HCT116 (cell line): ENCODE measurements at places on chromosomes 12 and 14.

DNA sequence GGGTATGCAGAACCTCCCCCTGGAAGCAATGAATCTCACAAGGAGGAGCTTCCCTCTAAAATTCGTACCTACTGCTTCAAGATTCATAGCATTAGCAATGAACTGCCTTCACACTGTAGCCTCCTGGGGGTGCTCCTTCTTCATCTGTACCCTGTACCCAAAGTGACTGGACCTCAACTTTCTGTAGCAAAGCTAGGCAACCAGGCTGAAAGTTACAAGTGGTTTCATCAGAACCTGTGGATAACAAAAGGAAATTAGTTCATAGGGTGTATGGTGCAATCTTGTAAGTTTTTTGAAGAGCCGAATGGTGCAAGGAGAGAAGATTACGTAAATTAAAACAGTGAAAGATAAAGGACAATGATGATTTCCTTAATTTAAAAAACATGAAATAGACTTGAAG, 1541.7 kb upstream of the FLRT2 start:
- no peaks in the 10 kb centered on the region for H3K4me1 ChIP-seq
- H3K36me3 ChIP-seq: no peaks in the 10 kb centered on the region
- no peak overlapping the region for H3K27ac ChIP-seq
- no peak for DNase-seq
- no peaks in the 10 kb centered on the region for H3K27me3 ChIP-seq

GRCh38 chr12:123519141-123520001, 14.1 kb downstream of the RILPL1 start:
- H3K4me3 ChIP-seq: no peak overlapping the region
- no peaks in the 10 kb centered on the region for H3K27me3 ChIP-seq
- H3K27ac ChIP-seq: no peak overlapping the region

GRCh38 chr12:31444736-31445135, 118.8 kb upstream of the SINHCAF start:
- no peaks in the 10 kb centered on the region for H3K27me3 ChIP-seq
- H3K4me3 ChIP-seq: no peak overlapping the region
- no peaks in the 10 kb centered on the region for H3K4me1 ChIP-seq

DNA sequence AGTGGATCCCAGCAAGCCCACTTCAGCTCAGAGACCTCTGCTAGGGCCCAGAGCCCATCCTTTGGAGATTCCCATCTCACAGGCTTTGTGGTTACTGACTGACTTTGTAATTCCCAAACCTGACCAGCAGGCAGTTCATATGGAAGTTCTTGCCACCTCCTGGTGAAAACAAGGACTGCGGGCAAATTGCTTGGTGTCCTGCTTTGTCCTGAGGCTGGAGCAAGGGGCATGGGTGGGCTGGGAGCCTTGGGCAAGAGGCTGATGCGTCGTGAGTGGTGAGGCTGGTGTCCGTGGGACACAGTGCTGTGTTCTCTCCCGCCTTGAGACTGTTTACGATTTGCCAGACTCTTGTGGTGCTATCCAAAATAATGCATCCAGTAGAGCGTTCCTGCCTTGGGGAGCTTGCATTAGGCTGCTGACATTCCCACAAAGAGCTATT, 91.0 kb downstream of the LRRC74A start:
- peak overlapping the region; percentile 99 for H3K27ac ChIP-seq
- peaks cover 85% of the 10 kb centered on the region for H3K4me1 ChIP-seq
- peak; percentile 81 for DNase-seq
- H3K36me3 ChIP-seq: no peaks in the 10 kb centered on the region
- no peak overlapping the region for H3K4me3 ChIP-seq

DNA sequence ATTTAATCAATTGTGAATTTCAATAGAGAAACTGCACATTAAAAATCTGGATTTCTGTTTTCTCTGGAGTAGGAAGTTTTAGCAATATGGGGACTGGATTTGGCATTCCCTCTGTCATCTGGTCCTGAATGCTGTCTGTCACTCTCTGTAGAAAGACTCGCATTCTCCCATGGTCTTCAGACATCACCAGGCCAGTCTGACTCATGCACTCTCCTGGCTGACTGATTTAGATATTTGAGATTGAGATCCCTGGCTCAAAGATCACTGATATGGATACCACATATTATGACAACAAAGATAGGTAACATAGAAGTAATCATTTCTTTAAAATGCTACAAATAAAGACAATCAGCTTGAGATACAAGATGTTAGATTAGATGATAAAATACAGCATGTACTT, 524.5 kb downstream of the GALC start:
- no peak overlapping the region for H3K27ac ChIP-seq
- no peaks in the 10 kb centered on the region for H3K27me3 ChIP-seq
- H3K36me3 ChIP-seq: no peaks in the 10 kb centered on the region
- DNase-seq: no peak
- no peak overlapping the region for H3K4me3 ChIP-seq

DNA sequence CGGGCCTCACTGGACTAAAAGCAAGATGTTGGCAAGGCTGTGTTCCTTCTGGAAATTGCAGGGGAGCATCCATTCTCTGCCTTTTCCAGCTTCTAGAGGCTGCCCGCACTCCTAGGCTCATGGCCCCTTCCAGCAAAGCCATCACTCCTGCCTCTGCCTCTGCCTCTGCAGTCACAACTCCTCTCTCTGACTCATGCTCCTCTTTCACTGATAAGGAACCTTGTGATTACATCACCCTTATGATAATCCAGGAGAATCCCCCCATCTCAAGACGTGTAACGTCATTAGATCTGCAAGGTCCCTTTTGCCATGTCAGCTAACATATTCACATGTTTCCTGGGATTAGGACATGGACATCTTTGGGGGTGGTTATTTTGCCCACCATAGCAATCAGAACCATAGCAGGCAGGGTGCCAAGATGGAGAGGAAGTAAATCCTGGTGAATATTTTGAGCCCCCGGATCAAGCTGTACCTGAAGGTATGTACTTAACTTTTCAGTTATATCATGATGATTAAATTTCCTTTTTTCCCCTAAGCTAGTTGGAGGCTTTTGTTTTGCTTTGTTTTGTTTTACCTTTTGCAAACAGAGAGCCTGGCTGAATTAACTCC, 123.6 kb downstream of the SCARB1 start:
- H3K27ac ChIP-seq: peak overlapping the region; percentile 51
- no peak for DNase-seq
- no peaks in the 10 kb centered on the region for H3K27me3 ChIP-seq
- peaks cover 60% of the 10 kb centered on the region for H3K4me1 ChIP-seq

DNA sequence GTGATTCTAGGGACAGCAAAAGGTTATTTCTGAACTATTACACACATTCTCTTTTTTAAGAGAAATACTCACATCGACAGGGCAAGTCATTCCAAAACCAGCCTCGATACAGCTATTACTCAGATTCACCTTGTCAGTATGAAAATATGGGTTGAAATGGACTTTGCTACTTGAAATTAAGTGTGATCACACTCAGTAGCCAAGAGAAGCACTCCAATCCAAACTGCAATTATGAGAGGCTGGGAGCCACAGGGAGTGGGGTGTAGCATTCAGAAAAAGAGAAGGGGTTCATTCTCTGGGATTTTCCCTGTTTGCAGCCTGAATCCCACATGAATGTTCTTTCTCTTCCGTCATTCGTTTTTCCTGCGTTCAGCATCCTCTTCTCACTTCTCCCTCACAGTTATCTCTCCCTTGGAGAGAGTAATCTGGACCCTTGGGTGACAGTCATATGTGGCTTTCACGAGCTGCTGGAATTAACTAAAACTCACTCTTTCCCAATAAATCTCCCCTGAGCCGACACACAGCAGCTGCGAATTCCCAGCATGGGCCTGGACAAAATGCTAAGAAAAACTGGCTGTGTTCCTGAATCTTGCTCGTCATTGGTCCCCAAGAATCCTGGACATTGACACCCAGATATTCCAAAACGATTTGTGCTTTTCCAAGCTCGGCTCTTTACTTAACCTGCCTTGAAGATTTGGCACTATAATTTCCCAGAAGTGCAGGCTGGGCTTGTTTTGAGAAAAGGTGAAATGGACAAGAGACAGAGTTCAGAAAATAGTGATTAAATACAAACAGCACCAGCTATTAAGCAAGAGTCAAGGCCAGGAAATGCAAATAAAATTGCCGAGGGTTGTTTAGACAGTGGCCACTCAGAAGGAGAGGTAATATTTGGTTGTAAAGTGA, 199.5 kb upstream of the PLEKHG7 start:
- H3K4me3 ChIP-seq: no peak overlapping the region
- no peaks in the 10 kb centered on the region for H3K27me3 ChIP-seq
- H3K4me1 ChIP-seq: no peaks in the 10 kb centered on the region
- no peak overlapping the region for H3K27ac ChIP-seq
- DNase-seq: no peak

- H3K4me1 ChIP-seq: no peaks in the 10 kb centered on the region
- H3K4me3 ChIP-seq: no peak overlapping the region
- H3K27ac ChIP-seq: no peak overlapping the region
- no peak for DNase-seq
- H3K36me3 ChIP-seq: no peaks in the 10 kb centered on the region
These were observed 35.7 kb downstream of the ADGRD1 start for GRCh38 chr12:130989391-130989790.
